RWPE1 (cell line): ENCODE measurements at places on chromosomes 12 and 14.

- no peak for DNase-seq
These were observed 37.9 kb downstream of the LRRK2 start for GRCh38 chr12:40262657-40263056.

DNA sequence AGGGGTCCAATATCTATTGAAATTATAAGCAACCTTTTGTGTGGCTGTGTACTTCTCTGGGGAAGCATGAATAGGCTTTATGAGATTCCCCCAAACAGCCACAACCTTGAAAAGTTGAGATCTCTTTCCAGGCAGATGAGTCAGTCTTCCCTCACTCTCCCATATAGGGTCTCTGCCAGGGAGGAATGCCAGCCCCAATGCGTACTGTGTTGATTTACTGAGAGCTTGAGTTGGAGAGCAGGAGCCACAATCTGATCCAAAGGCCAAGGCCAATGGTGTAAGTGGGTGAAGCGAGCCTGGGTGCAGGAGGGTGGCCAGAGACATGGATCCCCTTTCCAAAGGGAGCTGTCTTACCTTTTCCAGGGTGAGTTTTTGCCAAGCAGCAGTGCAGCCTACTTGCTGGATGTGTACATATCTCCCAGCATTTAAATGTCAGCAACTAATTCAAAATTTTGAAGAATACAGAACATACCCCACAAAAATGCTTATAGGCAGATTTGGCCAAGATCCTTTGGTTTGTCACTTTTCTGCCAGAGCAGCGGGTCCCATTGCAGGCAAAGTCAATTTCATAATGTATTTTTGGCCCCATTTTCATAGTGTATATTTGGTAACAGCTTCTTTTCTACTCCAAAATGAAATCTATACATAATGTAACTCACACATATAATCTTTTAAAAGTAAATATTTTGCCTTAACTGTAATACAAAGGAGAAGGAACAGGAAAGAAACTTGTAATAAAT lies 88.2 kb downstream of the TBC1D30 start:
- no peak for DNase-seq

DNA sequence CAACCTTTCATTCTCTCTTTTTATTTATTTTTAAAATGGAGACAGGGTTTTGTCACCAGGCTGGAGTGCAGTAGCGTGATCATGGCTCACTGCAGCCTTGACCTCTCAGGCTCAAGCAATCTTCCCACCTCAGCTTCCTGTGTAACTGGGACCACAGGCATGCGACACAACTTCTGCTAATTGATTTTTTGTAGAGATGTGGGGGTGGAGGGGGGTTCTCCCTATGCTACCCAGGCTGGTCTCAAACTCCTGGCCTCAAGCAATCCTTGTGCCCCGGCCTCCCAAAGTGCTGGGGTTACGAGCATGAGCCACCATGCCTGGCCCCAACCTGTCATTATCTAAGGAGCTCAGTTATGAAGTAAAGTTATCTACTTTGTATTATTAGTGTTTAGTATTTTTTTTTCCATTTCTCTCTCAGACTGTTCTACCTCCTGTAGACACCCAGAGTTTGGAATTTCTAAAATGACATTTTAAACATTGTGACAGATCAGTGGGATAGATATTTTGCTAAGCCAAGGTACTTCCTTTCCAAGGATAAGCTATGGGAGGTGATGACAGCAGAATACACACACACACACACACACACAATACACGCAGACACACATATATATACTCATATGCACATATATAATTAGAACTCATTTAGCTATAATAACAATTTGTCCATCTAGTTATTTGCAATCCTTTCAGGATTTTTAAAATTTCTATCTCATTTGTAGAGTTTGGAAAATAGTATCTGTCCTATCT lies 2.1 kb upstream of the USP44 start:
- DNase-seq = no peak

- DNase-seq = no peak
These were observed 359.0 kb downstream of the CACNA1C start for GRCh38 chr12:2411616-2412304.

- no peak for DNase-seq
These were observed 20.7 kb downstream of the ZDHHC17 start for GRCh38 chr12:76784600-76785051.

- DNase-seq = no peak
These were observed 26.0 kb downstream of the ASPG start for GRCh38 chr14:104111301-104112112.

DNA sequence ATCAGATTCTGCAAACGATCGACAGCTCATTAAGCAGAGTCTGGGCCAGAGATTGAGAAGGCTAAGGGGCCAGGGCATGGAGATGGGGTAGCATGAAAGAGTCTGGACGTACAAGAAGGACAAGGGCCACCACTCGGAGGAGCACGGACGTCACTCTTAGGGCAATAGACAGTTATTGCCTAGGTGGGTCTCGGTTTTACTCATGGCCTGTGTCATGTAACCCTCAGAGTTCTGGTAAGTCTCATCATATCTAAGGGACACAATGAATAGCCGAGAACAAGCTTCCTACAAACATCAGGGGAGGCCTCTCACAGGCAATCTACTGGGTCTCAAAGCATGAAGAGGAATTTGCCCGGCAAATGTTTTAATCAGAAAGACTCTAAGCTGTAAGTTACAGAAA lies 30.4 kb upstream of the ITPK1 start:
- no peak for DNase-seq

- no peak for DNase-seq
These were observed 90.0 kb upstream of the SLC38A4 start for GRCh38 chr12:46915836-46916235.

GRCh38 chr14:103705504-103706284 lies 9.6 kb downstream of the XRCC3 start:
- no peak for DNase-seq

- DNase-seq = no peak
These were observed 69.0 kb downstream of the DENND5B start for GRCh38 chr12:31521964-31522363.

DNA sequence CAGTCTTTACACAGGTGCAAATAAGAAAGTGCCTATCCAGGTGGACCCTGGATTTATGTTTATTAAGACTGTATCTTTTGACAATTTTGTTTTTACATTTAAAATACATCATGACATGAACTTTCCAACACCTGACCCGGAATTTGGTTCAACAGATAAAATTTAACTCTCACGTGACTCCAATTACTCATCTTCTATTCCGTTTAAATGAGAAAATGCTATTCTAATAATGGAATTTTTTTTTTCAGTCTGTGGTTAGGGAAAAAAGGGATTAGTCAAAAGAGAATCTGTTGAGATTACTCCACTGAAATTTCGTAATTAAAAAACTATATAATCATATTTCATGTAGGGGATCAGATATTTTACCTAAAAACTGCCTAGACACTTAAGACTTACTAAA lies 11.1 kb downstream of the VPS37B start:
- no peak for DNase-seq

- DNase-seq = no peak
These were observed 43.4 kb upstream of the AMN start for GRCh38 chr14:102878970-102879460.

DNA sequence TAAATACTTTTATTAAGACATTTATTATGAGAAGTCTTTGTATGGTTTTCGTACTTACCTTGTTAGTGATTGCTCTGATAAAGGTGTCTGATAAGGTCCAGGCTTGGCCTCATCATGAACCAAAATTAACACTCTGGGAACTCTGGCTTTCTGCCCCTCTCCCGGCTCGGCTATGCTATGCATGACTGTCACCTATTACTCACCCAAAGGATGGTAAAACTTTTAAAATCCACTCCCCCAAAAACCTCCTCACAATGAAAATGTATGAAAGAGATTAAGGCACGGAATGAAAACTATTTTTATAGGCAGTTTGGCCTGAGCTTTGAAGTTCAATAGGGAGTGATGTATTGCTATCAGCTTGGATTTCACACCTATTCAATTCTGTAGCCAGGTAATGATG lies 217.3 kb upstream of the TBX3 start:
- no peak for DNase-seq

DNA sequence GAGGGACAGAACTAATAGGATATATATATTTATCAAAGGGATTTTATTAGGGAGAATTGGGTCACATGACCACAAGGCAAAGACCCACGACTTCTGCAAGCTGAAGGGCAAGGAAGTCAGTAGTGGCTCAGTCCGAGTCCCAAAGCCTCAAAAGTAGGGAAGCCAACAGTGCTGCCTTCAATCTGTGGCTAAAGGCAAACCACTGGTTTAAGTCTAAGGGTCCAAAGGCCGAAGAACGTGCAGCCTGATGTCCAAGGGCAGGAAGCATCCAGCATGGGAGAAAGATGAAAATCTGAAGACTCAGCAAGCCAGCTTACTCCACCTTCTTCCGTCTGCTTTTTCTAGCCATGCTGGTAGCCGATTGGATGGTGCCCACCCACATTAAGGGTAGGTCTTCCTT lies 157.9 kb upstream of the CRY1 start:
- DNase-seq = no peak

GRCh38 chr14:32633930-32634329 lies 304.7 kb upstream of the NPAS3 start:
- no peak for DNase-seq

GRCh38 chr12:8648576-8649205 lies 13.9 kb downstream of the MFAP5 start:
- no peak for DNase-seq

DNA sequence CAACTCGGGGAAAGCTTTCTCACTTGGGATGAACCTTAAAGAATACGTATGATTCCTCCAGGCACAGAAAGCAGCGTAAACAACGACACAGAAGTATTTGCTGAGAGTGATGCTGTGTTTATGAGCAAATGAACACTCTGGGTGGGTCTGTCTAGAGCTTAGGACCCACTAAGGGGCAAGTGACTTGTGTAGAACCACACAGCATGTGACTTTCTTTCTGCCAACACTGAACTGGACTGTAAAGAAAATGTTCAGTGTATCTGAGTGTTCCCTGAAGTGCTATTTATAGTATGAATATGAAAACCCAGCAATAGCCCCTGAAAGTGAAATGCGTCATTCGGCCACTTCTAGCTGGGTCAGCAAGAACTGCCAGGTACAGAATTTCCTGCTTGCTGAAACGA lies 78.5 kb downstream of the ST8SIA1 start:
- no peak for DNase-seq

DNA sequence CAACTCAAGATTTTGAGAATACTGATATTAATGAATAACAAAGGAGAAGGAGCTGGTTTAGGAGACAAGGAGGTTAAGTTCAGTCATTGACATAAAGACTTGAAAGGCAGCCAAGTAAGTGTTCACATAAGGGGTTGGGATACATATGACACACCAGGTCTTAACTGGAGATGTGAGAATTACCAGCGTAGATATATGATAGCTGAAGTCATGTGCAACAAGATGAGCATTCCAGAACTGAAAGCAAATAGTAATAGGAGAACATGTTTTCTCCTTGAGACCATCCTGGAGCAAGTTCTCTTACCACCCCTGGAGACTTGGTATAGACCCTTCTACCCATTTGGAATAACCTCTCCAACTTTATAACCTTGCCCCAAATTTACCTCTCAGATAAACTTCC lies 43.3 kb upstream of the NPFF start:
- peak; percentile 24 for DNase-seq

DNA sequence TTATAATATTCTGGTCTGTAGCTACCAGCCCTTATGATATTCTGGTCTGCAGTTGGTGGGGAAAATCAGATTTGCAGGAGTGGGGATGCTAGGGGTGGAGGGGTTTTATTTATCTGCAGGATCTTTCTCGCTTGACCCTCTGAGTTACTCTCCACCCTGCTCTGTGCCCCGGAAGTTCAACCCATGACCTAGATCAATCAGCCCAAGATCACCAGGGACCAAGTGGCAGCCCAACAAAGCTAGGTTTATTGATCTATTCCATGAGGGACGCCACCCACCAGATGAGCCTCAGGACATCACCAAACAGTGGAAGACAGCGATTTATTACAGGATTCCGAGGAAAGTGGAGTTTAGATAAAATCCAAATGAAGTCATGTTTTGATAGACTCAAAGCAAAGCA lies 25.8 kb upstream of the C12orf76 start:
- no peak for DNase-seq

DNA sequence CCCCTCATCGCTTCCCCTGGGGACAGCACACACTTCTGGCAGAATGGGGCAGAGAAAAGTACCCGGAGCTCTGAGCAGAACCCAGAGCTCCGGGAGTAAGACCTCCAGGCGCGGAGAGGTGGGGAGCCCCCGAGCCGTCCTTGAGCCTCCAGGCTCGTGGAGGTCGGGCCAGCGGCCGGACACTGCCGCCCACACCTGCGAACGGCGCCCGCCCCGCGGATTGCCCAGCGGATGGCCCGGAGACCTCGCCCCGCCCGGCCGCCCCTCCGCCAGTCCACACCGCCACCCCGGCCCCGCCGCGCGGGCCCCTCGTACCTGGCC lies 344 bp downstream of the SPTLC2 start:
- no peak for DNase-seq

- no peak for DNase-seq
These were observed 1.0 kb upstream of the KDM2B start for GRCh38 chr12:121581686-121582429.

GRCh38 chr12:99009654-99010296 lies 364.7 kb downstream of the APAF1 start:
- DNase-seq = no peak
